ENCODE measurements at places on chromosomes 7 and 10.

DNA sequence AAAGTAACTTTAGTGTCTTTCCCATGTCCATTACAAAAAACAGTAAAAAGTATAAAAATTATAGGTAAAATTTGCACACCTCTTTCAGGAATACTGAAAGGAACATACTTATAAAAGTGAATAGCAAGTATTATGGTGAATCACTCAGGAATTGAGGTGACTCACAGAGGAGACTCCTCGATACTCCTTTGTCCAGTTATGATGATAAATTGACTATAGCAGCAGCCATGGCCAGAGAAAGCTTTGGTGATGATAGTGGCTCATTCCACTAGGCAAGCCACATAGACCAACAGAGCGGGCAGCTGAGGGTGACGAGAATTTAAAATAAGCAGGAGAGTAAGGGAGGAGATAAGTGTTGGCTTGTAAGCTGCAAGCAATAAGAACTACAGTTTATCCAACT lies 1231.1 kb upstream of the CELF2 start:
- DNase-seq, result no peak

DNA sequence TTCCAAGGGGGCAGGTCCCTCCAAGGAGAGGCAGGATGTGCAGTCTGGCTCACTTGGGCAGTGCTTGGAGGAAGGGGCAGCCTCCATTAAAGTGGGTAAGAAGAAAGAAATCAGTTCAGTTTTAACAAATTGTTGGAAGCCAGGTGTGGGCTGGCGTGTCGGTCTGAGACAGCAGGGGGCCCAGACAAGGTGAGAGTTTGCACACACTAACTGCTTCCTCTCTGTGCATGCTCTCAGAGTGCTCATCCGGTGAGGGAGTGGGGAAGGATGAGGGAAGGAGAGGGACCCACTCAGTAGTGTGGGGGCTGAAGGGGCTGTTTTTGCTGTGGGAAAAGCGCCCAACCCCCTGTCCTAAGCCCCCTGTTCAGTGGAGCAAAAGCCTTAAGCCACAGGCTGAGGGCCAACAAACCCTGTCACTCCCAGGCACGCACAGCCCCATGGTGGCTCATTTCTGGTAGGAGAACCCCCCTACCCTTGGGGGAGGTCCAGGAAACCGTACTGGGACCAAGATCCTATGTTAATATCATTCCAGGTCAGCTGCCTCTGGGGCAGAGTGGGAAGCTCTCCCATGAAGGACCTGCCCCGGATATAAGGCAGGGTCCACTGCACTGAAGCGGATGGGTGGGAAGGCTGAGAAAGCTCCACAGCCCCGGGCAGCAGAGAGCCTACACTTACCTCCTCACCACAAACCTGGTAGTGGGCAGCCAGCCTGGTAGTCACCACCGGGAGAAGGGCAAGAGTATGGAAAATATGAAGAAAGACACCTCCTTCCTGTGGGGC lies 5.1 kb upstream of the PCBD1 start:
- no peak for DNase-seq

DNA sequence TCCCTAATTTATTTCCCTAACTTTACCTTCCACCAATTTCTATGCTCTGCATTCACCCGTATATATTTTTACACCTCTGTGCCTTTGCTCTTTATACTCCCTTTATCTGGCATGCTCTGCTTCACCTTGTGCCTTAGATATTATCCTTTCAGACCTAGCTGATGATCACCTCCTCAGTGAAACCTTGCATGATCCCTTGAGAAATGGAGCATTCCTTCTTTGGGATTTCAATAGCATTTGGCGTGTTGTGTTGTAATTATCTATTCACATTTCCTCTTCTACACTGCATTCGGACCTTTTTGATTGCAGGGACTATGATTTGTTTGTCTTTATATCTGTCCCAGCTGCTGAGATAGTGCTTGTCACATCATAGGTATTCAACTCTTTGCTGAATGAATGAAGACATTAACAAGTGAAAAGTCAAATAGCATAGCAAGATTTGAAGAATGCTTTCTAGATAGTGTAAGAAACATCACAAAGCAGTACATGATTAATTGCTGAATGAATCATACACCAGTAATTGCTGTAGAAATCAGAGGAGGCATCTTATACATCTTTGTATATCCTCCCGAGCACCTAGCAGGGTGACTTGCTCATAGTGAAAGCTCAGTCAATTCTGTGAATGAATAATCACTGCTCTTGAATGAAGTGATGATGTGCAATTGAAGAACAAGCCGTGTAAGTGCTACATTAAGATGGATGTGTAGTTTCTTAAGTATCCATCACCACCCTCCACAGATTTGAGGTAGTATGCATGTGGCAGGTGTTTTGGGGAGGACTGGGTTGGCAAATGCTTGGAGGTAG lies 2.0 kb upstream of the TM9SF3 start:
- DNase-seq, result no peak

DNA sequence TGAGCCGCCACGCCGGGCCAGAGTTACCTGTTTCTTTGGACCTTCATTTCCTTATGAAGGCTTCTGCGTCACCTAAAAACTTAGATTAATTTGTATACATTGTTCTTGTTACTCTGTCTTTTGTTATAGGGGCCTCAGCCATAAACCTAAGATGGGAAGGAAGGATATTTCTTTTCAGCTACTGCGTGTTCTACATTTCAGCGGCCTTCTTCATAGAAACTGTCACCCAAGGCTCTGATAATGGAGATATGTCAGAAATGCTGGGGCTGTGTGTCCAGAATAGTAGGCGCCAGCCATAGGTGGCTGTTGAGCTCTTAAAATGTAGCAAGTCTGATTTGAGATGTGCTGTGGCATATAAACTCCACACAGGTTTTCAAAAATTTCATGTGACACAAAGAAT lies 52.9 kb downstream of the HK1 start:
- DNase-seq, result no peak

DNA sequence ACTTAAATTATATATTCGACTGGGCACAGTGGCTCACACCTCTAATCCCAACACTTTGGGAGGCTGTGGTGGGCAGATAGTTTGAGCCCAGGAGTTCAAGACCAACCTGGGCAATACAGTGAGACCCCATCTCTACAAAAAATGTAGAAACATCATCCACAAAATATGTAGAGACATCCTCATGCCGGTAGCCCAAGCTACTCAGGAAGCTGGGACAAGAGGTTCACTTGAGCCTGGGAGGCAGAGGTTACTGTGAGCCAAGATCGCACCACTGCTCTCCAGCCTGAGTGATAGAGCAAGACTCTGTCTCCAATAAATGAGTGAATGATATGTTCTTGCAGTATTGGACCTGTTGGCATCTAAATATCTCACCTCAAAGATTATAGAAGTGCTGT lies 22.6 kb upstream of the TNS3 start:
- no peak for DNase-seq

- peak; percentile 37 for DNase-seq
Measured at GRCh38 chr10:63515002-63515763, 6.0 kb upstream of the REEP3 start.

DNA sequence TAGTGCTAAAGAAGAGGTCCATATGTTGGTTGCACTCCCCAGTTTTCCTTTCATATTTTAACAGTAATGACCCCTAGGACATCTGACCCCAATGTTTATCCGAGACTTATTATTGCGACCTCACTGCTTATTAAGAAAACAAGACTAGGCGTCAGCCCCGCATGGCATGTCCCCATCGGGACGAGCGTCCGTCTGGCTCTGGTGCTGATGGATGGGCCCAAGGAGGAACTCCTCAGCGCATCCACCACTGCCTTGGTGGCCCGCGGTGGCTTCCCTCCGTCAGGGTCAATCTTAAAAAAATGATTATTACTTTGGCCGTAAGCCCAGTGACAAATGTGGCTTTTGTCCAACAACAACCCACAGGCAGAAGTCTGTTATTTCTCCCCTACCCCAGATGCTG lies 40.1 kb upstream of the CXCL12 start:
- DNase-seq, result no peak

DNA sequence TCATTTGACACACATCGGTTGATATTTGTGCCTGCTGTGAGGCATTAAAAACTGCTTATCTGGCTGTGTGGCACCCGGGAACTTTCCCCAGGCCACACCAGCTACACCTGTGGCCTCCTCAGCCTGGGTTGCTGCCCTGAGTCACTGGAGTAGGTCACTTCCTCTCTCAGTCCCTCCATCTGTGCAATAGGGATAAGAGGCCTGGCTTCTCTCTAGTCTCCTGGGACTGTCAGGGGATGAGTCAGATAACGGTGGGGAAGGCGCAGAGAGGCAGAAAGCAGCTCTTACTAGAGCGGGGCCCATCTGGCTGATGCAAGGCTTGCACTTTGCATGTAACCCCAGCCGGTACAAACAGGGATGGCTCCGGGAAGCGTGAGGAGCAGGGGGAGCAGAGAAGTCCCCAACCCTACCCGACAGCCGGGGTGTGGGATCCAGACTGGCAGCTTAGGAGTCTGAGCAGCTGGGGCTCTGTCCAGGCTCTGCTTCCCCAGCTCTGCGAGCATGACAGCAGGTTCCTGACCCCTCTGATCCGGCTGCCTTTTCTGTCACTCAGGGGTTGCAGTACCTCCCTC lies 34.0 kb downstream of the DNAJB12 start:
- peak; percentile 99 for DNase-seq

DNA sequence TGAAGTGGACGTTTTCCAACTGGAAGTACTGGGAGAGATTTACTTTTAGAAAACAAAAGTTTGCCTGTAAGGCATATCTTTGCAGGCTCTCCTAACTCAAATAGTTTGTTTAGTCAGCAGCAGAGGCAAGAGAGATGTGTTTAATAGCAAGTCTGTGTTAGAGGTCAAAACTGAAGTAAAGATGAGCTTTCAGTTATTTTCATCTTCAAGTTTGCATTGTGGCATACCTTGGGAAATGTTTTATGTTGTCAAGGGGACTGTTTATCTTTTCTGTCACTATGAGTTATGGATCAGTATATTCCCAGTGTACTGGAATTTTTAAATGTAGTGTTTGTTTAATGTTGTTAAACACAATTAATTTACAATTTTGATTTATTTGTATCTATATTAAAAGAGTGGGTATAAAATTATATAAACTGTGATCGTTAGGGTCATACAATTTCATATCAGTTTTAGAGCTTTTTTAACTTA lies 169.7 kb upstream of the PPP1R3A start:
- DNase-seq, result no peak

- no peak for DNase-seq
Measured at GRCh38 chr10:28151636-28152035, 151.2 kb downstream of the MPP7 start.

DNA sequence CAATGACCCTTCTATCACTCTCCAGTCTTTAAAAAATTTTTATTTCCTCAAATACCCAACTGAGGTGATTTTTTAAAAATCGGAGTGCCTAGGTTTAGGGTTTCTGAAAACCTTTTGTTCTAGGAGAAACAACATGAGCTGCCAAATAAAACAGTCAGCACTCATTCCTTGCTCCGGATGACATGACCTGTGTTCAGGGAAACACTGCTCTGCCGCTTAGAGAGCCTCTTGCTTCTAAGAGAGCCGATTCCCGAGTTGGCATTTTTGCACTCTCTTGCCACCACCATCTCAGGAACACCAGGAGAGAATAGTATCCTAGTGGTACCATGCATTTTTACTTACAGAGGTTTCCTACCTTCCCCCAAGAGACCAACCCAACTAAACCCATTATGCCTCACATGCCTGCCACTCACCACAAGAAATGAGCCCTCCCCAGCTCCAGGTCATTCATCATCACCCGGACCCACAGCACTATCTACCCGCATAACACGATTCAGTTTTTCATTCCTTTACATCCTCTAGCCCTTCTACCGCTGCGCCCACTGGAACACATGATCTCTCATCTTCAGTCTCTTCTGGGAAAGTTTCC lies 365.4 kb downstream of the THSD7A start:
- DNase-seq, result no peak

GRCh38 chr10:30738416-30738815 lies 108.9 kb upstream of the LYZL2 start:
- no peak for DNase-seq

DNA sequence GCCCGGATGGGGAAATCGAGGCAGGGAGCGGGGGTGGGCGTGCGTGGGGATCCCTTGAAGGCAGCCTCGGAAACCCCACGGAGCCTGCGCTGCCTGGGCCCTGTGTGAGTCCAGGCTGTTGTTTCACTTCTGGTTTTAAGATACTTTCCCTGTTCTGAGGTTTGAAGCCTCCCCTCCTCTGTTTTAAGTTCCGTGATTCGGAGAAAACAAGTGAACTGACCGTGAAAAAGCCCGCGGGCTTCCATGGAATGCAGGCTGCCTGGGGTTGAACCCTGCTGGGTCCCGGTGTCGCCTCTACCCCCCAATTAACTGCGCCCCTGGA lies 401 bp downstream of the LRRC27 start:
- DNase-seq, result no peak

DNA sequence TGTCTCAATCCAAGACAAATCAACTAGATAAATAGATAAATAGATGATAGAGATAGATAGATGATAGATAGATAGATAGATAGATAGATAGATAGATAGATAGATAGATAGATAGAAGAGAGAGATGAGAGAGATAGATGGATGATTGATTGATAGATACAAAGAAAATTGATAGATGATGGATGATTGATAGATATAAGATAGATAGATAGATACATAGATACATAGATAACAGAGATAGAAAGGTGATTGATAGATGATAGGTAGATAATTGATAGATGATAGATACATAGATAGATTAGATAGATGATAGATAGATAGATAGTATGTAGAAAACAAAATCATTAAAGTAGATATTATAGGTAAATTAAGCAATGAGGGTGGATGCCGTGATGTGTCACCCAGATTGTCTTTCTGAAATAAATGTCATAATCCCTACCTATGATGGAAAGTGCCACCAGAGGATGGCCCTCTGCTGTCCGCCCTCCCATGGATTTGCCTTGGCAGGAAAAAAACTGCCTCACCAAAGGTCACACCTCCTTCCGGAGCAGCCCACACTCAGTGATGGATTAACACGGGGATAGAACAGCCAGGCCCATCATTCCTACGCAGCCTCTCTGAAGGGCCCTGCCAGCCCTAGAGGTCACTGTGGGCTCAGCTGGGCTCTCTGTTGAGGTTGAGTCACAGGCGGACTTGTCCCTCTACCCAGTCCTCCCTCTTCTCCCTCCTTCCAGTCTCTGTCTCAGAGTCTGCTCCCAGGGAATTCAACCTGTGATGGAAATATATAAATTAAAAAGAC lies 50.8 kb downstream of the KCNH2 start:
- DNase-seq, result no peak

- DNase-seq, result no peak
Measured at GRCh38 chr10:102581981-102582580, 62.2 kb upstream of the TRIM8 start.

DNA sequence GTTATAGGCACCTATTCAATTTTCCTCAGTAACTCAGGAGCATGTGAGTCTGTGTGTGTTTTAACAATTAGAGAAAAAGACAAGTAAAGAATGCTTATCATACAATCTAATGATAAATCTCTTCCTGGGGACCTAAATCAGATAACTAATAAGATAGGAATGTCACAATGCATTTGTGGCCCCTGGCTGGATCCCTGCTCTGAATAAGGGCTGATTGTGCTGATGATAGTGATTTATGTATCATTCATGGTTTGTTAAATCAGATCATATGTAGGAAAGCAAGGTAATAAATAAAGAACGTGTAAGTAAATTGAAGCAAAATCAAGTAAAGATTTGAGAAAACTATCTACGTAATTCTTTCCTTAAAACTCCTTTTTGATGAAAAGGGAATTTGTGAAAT lies 145.9 kb downstream of the C7orf25 start:
- no peak for DNase-seq

DNA sequence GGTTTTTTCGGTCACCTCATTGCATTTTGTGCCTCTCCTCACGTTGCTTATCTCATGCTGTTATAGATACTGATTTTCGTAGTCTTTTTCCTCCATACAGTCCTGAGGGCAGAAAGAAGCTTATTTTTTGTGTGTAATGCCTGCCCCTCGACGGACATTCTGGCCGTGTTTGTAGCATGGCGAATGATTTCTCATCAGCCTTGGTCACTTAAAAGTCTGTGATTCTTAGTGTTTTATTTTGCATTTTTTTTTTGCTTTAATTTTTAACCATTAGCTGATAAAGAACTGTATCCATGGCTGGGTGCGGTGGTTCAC lies 469 bp upstream of the NOC3L start:
- DNase-seq, result no peak

Data from AG09309 (cell line).